ENCODE measurements at places on chromosomes 4 and X.

- no peak overlapping the region for H3K27ac ChIP-seq
- H3K4me3 ChIP-seq = no peak overlapping the region
- DNase-seq = no peak
- H3K36me3 ChIP-seq = peaks cover 24% of the 10 kb centered on the region
- no peaks in the 10 kb centered on the region for H3K4me1 ChIP-seq
Measured at GRCh38 chr4:26660261-26660660, 76.4 kb downstream of the TBC1D19 start.

DNA sequence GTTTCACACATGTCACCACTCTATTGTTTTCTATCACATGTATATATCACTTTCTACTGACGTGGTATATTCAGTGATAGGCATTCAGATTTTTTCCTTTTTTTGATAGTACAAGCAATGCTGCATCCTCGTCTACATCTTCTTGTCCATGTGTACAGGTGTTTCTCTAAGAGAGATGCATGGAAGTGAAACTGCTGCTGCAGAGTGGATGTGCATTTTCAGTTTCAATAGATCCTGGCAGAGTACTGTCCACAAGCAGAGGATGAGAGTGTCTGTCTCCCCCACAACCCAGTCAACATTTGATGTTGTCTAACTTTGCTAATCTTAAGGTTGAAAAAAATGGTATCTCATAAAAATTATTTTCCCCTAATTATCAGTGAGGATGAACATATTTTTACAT, 194.0 kb upstream of the CASK start:
- no peak overlapping the region for H3K4me3 ChIP-seq
- H3K36me3 ChIP-seq = peaks cover 14% of the 10 kb centered on the region
- H3K4me1 ChIP-seq = no peaks in the 10 kb centered on the region
- H3K27ac ChIP-seq = no peak overlapping the region
- no peak for DNase-seq

DNA sequence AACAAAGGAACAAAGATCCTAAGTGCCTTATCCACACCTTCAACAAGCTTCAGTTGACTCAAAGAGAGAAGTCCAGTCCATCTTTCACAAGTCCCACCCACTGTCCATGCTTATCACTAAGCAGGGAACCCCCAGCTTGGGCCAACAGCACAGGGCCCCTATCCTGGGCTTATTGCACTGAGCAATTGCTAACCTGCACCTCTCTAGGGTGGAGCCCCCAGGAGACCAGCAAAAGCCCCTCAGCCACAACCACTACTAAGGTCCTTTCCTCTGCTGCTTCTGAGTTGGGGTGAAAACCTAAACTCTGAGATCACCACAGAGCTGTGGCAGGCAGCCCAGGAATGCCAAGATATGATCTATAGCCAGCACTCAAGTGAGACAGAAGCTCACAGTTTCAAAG, 96.7 kb upstream of the PBDC1 start:
- peaks cover 1% of the 10 kb centered on the region for H3K36me3 ChIP-seq
- H3K27me3 ChIP-seq = no peaks in the 10 kb centered on the region
- H3K4me3 ChIP-seq = no peak overlapping the region
- no peak overlapping the region for H3K27ac ChIP-seq
- no peak for DNase-seq

DNA sequence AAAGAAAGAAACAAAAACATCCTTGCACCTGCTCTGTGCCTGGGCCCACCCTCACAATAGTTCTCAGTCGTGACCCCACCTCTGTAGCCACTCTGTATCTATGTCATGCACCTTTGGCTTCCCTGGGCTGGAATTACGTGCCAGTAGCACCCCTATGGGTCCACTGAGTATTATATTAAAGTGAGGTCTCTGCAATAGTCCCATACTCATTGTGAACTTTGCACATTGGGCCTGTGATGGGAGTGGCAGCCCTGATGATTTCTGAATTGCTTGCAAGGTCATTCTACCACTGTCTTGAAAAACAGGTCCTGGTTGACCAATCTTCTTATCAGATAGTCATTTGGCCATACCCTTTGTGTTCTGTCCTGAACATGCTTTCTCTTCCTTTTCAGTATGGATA, 1012.1 kb downstream of the RAB28 start:
- no peak overlapping the region for H3K4me3 ChIP-seq
- H3K27me3 ChIP-seq = no peaks in the 10 kb centered on the region
- no peak for DNase-seq
- no peaks in the 10 kb centered on the region for H3K36me3 ChIP-seq

- no peak overlapping the region for H3K4me3 ChIP-seq
- no peaks in the 10 kb centered on the region for H3K36me3 ChIP-seq
- H3K27me3 ChIP-seq = no peaks in the 10 kb centered on the region
Measured at GRCh38 chr4:85675076-85676049, 200.4 kb downstream of the ARHGAP24 start.

GRCh38 chrX:73831500-73831899, 268.5 kb downstream of the CHIC1 start:
- H3K27me3 ChIP-seq = no peaks in the 10 kb centered on the region
- no peak overlapping the region for H3K4me3 ChIP-seq
- H3K27ac ChIP-seq = no peak overlapping the region
- no peaks in the 10 kb centered on the region for H3K4me1 ChIP-seq
- no peaks in the 10 kb centered on the region for H3K36me3 ChIP-seq
- DNase-seq = no peak

DNA sequence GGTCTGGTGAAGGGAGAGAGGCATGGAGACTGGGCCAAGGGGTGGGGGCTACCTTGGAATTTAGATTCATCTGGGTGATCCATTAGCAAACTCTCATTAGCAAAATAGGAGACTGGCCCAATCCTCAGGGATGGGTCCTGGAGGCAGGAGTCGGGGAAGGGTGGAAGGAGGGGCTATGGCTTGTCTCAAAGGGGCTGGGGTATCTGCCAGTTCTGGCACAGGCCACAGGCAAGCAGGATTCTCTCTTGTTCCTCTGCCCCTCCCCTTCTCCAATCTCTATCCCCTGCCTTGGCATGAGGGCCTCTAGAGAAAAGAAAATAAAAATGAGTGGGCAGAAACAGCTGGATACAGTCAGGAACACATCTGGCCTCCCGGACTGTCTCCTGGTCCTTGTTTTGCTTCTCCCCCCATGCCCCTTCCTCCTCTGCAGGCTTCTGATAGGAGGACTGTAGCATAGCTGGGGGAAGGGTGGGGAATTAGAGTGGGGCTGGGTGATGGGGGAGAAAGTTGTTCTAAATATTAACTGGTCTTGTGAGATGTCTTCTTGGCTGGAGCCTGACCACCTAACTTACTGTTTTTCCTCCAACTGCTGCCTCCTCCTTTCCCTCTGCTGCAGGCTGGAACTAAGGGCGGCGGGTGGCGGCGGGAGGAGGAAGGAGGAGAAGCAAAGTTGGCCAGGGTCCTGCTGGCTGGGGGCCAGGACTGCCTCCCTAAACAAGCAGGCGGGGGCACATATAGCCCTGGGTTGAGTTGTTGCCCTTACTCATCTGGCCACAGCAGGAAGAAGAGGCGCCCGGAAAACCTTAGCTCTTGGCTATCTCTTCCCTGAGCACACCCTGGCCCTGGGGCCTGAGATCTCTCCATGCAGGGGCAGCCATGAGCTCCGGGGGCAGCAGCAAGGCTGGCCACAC, 53.3 kb upstream of the LAS1L start:
- DNase-seq = no peak
- H3K27me3 ChIP-seq = no peaks in the 10 kb centered on the region
- H3K4me1 ChIP-seq = no peaks in the 10 kb centered on the region
- H3K4me3 ChIP-seq = no peak overlapping the region
- peaks cover 1% of the 10 kb centered on the region for H3K36me3 ChIP-seq

- no peak for DNase-seq
- no peak overlapping the region for H3K27ac ChIP-seq
- H3K4me3 ChIP-seq = no peak overlapping the region
- no peaks in the 10 kb centered on the region for H3K36me3 ChIP-seq
- no peaks in the 10 kb centered on the region for H3K27me3 ChIP-seq
Measured at GRCh38 chrX:118724775-118725174, 2.6 kb upstream of the IL13RA1 start.

- H3K27ac ChIP-seq = no peak overlapping the region
- DNase-seq = no peak
- peaks cover 2% of the 10 kb centered on the region for H3K4me1 ChIP-seq
- no peaks in the 10 kb centered on the region for H3K36me3 ChIP-seq
- H3K4me3 ChIP-seq = no peak overlapping the region
- no peaks in the 10 kb centered on the region for H3K27me3 ChIP-seq
Measured at GRCh38 chr4:2482192-2482591, 13.3 kb downstream of the RNF4 start.

DNA sequence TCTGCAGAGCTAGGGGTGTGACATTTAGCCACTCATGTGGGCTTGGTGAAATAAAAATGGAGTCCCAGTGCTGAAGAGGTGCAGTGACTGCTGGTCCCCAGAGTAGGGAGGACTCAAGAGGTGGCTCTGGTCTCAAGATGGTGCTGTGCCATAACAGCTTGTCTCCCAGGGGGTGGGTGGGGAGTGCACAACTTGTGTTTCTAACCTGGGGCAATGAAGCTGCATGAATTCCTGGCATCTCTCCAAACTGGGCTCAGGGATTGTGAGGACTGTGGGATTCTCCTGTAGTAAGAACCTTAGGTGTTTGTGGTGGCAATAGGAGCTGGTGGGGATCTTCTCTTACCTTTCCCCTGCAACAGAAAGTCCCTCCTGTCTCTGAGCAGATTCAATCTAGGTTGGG, 278.9 kb upstream of the SFRP2 start:
- no peaks in the 10 kb centered on the region for H3K4me1 ChIP-seq
- H3K36me3 ChIP-seq = peaks cover 15% of the 10 kb centered on the region
- H3K27ac ChIP-seq = no peak overlapping the region
- no peak for DNase-seq

GRCh38 chrX:19846995-19847790, 40.2 kb downstream of the SH3KBP1 start:
- H3K36me3 ChIP-seq = peaks cover 3% of the 10 kb centered on the region
- H3K4me3 ChIP-seq = no peak overlapping the region
- no peaks in the 10 kb centered on the region for H3K27me3 ChIP-seq
- H3K4me1 ChIP-seq = no peaks in the 10 kb centered on the region

GRCh38 chr4:33592701-33593100, 2651.6 kb downstream of the ARAP2 start:
- DNase-seq = no peak
- H3K27ac ChIP-seq = no peak overlapping the region
- H3K27me3 ChIP-seq = no peaks in the 10 kb centered on the region
- H3K36me3 ChIP-seq = peaks cover 59% of the 10 kb centered on the region

DNA sequence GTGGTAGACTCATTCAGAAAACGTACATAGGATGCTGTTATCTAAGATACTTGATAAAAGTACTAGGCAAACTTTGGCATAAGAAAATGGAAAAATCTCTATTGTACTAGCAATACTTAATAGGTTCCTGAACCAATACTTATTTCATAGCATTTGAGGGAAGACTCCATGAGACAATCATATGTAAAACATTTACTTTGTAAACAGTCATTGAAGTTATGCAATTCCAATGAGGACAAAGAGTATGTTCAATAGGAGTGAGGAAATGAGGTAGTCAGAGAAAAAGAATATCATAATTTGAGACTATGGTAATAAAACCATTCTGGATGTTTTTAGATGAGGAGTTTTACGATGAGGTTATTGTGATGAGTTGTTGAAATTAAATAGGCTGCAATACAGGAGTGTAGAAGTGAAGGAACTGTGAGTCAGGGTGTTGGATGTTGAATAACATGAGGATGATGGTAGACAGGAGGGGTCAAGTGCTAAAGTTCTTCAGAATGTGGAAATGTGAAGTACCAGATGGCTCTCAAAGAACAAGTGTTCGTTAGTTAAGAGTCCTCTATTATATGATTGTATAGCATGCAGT, 397.9 kb downstream of the PPP3CA start:
- no peaks in the 10 kb centered on the region for H3K36me3 ChIP-seq
- H3K4me3 ChIP-seq = no peak overlapping the region
- no peak for DNase-seq
- H3K27me3 ChIP-seq = no peaks in the 10 kb centered on the region

- no peak overlapping the region for H3K27ac ChIP-seq
- no peaks in the 10 kb centered on the region for H3K36me3 ChIP-seq
- no peaks in the 10 kb centered on the region for H3K4me1 ChIP-seq
- no peaks in the 10 kb centered on the region for H3K27me3 ChIP-seq
- DNase-seq = no peak
Measured at GRCh38 chr4:18250564-18250963, 229.0 kb upstream of the LCORL start.
